ENCODE measurements at places on chromosomes 12 and 14. TPM values are rescaled to one million over a fixed set of nuclear protein-coding genes. Genes with fewer than 3 reads are reported as not detected.

GRCh38 chr12:120703311-120703942 is 6.8 kb upstream of the UNC119B start:
- H3K4me1 ChIP-seq: no peaks in the 10 kb centered on the region
- H3K27me3 ChIP-seq: no peaks in the 10 kb centered on the region
- no peak overlapping the region for H3K4me3 ChIP-seq
- DNase-seq: no peak
- no peak overlapping the region for H3K27ac ChIP-seq

DNA sequence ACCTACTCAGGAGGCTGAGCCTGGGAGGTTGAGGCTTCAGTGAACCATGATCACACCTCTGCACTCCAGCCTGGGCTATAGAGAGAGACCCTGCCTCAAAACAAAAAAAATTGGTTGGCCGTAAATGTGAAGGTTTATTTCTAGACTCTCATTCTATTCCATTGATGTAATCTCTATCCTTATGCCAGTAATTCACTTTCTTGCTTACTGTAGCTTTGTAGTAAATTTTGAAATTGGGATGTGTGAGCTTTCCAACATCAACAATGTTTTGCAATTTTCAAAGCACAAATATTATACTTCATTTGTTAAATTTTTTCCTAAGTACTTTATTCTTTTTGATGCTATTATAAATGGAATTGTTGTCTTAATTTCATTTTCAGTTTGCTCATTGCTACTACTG is 24.6 kb downstream of the LIN52 start:
- H3K27me3 ChIP-seq: no peaks in the 10 kb centered on the region
- H3K36me3 ChIP-seq: no peaks in the 10 kb centered on the region
- no peak overlapping the region for H3K4me3 ChIP-seq
- no peak overlapping the region for H3K27ac ChIP-seq

GRCh38 chr12:51238037-51238509 is 553 bp upstream of the DAZAP2 start:
- peaks cover 3% of the 10 kb centered on the region for H3K4me1 ChIP-seq
- no peak for DNase-seq
- peak overlapping the region; percentile 97 for H3K4me3 ChIP-seq
- peaks cover 4% of the 10 kb centered on the region for H3K36me3 ChIP-seq
- no peak overlapping the region for H3K27ac ChIP-seq

- no peaks in the 10 kb centered on the region for H3K36me3 ChIP-seq
- H3K27ac ChIP-seq: no peak overlapping the region
- H3K4me1 ChIP-seq: no peaks in the 10 kb centered on the region
- DNase-seq: no peak
- H3K4me3 ChIP-seq: no peak overlapping the region
- no peaks in the 10 kb centered on the region for H3K27me3 ChIP-seq
These were observed 2.2 kb downstream of the SERPINA9 start for GRCh38 chr14:94473666-94474410.

- no peaks in the 10 kb centered on the region for H3K27me3 ChIP-seq
- no peak overlapping the region for H3K4me3 ChIP-seq
- H3K27ac ChIP-seq: no peak overlapping the region
These were observed 138.7 kb upstream of the E2F7 start for GRCh38 chr12:77204083-77204482.

GRCh38 chr14:91453744-91454143 is 36.1 kb upstream of the CCDC88C start:
- no peaks in the 10 kb centered on the region for H3K27me3 ChIP-seq
- peaks cover 24% of the 10 kb centered on the region for H3K36me3 ChIP-seq
- DNase-seq: no peak
- no peaks in the 10 kb centered on the region for H3K4me1 ChIP-seq

- no peaks in the 10 kb centered on the region for H3K4me1 ChIP-seq
- no peak for DNase-seq
- no peak overlapping the region for H3K4me3 ChIP-seq
- H3K27me3 ChIP-seq: no peaks in the 10 kb centered on the region
These were observed 246.2 kb upstream of the GRIP1 start for GRCh38 chr12:66925083-66925482.

DNA sequence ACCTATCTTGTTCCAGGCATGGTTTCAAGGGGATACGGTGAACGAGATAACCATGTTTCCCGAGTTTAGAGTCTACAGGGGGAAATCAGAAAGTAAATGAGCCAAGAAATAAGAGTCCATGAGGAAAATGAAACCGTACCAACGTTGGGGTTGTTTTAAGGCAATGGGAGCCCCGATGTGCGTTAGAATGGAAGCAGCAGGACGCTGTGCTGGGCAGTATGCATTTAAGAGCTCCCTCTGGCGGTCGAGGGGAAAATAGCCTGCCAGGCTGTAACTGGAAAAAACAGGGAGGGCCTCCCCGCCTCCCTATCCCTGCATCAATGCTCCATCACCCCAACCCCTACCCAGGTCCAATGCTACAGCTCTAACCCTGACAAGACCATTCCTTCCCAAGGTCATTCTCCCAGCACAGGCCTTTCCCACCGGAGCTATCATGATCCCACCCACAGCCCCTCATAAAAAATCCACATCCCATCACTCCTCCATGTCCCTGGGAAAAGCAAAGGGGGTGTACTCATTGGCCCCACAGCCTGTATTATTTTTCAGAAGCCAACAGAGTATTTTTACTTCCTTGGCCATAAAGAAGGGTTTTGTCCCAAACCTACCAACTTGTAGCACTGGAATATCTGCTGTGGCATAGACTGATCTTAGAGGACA is 226.3 kb upstream of the NOS1 start:
- no peak overlapping the region for H3K27ac ChIP-seq
- no peak overlapping the region for H3K4me3 ChIP-seq
- no peaks in the 10 kb centered on the region for H3K27me3 ChIP-seq
- peak; percentile 78 for DNase-seq

GRCh38 chr12:128554546-128555304 is 269.0 kb downstream of the SLC15A4 start:
- DNase-seq: no peak
- H3K36me3 ChIP-seq: no peaks in the 10 kb centered on the region

DNA sequence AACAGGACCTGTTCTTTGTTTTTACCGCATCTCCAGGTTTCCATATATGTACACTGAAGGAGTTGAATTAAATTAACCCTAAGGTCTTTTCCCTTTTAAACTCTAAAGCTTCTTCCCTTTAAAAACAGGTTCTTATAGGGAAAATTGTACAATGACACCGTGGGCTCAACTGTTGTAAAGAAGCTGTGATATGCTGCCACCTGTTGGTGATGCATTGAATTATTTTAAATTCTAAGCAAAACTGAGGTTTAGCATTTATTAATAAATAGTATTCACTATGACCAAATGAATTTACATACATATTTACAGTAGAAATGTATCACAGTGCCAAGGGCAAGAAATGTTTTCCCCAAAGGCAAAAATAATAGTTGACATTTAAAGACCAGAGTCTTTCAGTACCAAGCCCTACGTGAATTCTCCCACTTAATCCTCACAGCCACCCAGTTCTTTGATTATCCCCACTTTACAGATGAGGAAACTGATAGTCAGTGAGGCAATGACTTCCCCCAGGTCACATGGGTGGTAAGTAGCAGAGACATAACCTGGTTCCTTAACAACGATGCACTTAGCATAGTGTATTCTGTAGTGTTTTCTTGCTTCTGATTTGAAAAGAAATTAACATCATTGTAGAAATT is 35.7 kb upstream of the TMEM263 start:
- H3K27me3 ChIP-seq: no peaks in the 10 kb centered on the region
- peak; percentile 74 for DNase-seq
- H3K4me1 ChIP-seq: peaks cover 28% of the 10 kb centered on the region
- no peak overlapping the region for H3K27ac ChIP-seq
- H3K36me3 ChIP-seq: no peaks in the 10 kb centered on the region

GRCh38 chr14:63078569-63078968 is 33.3 kb upstream of the KCNH5 start:
- H3K4me3 ChIP-seq: no peak overlapping the region
- no peak for DNase-seq
- no peak overlapping the region for H3K27ac ChIP-seq
- H3K36me3 ChIP-seq: no peaks in the 10 kb centered on the region
- H3K4me1 ChIP-seq: no peaks in the 10 kb centered on the region

DNA sequence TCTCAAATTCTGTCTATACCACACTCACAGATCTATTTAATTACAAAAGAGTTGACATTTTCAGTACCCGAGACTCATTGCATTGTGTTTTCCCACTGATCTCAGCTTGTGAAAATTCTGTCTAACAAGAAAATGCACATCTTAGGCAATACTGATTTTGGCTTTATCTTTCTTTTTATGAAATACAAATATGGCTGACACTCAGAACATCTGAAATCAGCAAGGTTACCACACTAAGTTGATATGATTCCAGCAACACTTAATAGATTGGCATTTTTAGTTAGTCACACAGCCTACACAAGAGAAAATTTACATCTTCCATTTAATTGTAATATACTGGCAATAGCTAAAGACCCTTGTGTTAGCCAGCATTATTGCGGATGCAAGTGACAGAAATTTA is 40.3 kb downstream of the PEX5 start:
- H3K27me3 ChIP-seq: no peaks in the 10 kb centered on the region
- H3K4me1 ChIP-seq: no peaks in the 10 kb centered on the region
- DNase-seq: no peak
- no peak overlapping the region for H3K4me3 ChIP-seq

DNA sequence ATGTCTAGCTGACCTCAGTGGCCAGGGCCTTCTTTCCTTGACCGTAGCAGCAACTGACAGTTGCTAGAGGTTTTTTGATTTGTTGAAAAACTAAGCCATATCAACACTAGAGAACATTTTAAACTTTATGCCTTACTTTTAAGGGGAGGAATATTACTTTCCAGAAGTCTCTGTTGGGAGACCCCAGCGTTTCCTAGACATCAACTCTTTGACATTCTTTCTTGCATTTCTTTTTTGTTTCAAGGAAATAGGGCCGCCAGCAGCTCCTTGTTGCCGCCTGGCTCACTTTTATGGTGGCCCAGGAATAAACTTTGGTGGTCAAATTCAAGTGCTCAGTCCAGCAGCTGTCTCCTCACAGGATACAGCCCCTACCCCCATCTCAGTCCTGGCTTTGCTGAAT is 2.5 kb upstream of the HOXC11 start:
- H3K27me3 ChIP-seq: peaks cover 100% of the 10 kb centered on the region
- H3K4me3 ChIP-seq: no peak overlapping the region
- H3K36me3 ChIP-seq: no peaks in the 10 kb centered on the region
- no peak overlapping the region for H3K27ac ChIP-seq
- no peak for DNase-seq

DNA sequence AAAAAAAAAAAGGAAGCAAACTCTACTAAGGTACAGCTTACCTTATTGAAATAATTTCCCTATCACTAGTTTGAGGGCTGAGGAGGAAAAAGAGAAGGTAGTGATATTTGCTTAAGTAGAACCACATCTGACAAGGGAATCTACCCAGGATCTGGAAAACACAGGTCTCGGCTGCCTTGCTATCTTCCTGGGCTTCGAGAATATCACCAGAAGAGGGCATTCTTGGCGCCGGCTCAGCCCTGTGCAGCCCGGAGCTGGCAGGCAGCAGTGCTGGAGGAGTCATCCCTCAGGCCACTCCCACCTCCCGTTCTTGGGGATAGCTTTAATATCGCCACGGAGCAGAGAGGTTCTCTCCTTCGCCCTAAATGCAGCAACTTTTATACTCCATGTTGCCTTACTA is 1181.2 kb downstream of the VRK1 start:
- H3K27ac ChIP-seq: no peak overlapping the region
- peak; percentile 88 for DNase-seq
- H3K36me3 ChIP-seq: no peaks in the 10 kb centered on the region
- peak overlapping the region; percentile 34 for H3K4me3 ChIP-seq
- no peaks in the 10 kb centered on the region for H3K27me3 ChIP-seq

- peak; percentile 10 for DNase-seq
- no peaks in the 10 kb centered on the region for H3K36me3 ChIP-seq
- H3K27me3 ChIP-seq: no peaks in the 10 kb centered on the region
- H3K4me1 ChIP-seq: no peaks in the 10 kb centered on the region
- H3K4me3 ChIP-seq: no peak overlapping the region
These were observed 473.1 kb downstream of the TMEM121 start for GRCh38 chr14:105999361-106000028.

GRCh38 chr12:4997939-4998338 is 45.7 kb upstream of the KCNA5 start:
- peaks cover 6% of the 10 kb centered on the region for H3K4me1 ChIP-seq
- H3K36me3 ChIP-seq: no peaks in the 10 kb centered on the region
- H3K27ac ChIP-seq: no peak overlapping the region

Gene SYNDIG1L
- total RNA-seq: 0.40 TPM

Gene ANKRD33
- total RNA-seq: 0.39 TPM

Gene NUDT4
- total RNA-seq: 56.3 TPM

Gene LLPH
- total RNA-seq: 6.0 TPM

Gene PLCZ1
- total RNA-seq: not detected

Gene LRRC10
- not detected for total RNA-seq

Gene TAS2R9
- total RNA-seq: not detected

Gene AVPR1A
- 0.04 TPM for total RNA-seq

All from neural progenitor cell (in vitro differentiated cells).